ENCODE measurements at places on chromosomes 1 and 21. TPM values are rescaled to one million over a fixed set of nuclear protein-coding genes. Genes with fewer than 3 reads are reported as not detected.

- no peak for DNase-seq
Measured at GRCh38 chr1:41365772-41366454, 4.7 kb downstream of the FOXO6 start.

DNA sequence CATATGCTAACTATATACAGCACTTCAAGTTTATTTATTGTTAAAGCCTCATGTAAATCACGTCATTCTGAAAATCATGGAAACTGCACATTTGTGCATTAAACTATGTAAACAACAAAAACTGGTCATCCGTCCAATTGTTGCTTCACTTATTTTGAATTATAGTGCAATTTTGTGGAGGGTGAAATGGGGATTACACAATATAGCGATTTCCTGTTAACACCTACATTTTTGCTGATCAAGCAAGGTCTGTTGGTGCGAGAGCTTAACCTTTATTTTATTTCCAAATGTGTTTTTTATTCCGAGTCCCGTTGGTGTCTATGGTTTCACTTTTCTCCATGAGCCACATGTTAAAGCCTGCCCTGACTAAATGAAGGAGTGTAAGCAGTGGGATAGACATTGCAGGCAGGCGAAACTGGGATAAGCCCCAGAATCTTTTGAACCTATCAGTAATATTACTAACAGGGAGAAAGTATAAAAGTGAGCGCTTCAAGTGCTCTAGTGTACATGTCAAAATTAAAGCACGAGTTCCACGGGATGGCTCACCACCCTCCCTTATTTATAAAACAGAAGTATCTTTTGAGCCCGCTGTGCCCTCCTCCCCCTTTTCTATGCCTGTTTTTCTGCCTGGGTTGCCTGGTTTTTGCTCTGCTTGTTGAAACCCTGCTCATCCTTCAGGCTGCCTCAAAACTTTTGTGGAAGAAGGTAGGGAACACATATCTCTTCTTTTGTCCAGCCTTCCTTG is 120.7 kb downstream of the NFIA start:
- no peak for DNase-seq

DNA sequence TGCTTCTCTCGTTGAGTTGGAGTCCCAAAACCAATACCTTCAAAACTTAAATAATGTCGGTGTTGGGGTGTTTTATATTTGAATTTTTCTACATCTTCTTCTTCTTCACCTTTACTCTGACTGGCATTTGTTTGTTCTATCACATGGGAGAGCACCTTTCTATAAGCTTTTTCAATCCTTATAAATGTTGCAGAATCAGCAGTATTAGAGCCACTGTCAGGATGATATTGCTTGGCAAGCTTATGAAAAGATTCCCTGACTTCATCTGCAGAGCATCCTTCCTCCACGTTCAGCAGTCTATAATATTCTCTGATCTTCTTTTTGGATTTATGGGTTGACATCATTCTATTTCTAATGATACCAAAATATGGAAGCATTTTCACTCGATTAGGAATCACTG is 2.6 kb downstream of the DNAJC28 start:
- DNase-seq, result no peak

DNA sequence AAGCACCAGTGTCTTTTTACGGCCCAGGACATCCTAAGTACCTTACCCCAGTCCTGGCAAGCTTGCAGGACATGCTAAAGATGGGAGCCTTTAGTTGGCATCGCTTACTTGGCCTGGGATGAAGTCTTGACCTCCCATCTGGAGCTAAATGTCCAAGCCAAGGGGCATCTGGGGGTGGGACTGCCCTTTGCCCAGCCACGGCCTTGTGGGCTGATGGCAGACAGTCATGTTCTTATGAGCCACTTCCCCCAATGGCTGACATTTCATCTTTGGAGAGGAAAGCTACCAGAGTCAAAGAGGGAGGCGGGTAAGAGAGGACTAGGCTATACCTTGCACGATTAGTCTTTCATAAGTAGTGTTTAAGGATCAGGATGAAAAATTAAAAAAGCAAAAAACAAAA is 32.2 kb downstream of the OPTC start:
- no peak for DNase-seq

- no peak for DNase-seq
Measured at GRCh38 chr1:89356658-89357400, 7.0 kb upstream of the GBP6 start.

DNA sequence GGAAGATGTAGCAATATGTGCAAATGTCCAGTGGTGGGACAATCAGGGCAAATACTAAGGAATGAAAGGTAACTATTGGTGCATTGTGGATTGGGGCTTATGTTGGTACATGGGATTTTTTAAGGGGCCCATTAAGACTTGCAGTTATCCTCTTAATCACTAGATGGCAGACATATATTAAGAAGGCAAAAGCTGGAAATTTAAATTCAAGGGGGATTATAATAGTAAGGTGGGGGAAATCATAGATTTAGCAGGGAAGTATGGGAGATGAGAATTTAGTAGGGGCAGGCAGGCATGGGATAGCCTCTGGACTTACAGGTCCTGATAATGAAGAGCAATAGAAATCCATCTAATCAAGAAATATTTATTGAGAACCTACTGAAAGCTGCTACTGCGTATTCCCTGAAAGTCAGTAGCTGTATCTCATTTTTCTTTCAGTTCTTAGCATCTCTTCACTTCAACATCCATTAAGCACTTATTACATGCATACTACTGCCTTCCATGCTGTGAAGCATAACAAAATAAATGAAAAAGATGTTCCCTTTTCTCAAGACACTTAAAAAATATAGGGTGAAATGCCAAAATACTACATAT is 251.8 kb downstream of the CRB1 start:
- no peak for DNase-seq

DNA sequence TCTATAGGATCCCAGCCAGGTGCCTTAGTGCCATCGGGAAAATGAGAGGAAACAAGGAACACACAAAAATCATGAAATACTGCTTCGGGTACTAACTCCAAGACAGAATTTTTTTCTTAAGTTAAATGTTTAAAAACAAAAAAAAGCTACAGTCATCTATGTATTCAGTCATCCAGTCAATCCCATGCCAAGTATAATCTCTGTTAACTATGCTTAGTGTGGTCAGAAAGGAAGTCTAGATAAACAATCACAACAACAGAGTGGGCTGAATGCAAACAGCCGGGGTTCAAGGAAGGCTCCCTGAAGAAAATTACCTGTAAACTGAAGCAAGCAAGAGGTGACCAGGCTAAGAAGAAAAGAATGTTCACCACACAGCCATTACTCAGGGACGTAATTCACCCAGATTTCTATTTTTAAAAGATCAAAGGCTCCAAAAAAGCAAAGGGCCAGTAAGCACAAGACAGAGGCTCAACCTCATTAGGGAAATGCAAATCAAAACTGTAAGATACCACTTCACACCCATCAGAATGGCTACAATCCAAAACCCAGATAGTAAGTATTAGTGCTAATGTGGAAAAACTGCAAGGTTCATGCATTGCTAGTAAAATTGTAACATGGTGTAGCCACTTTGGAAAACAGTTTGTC is 53.0 kb downstream of the RERE start:
- no peak for DNase-seq

DNA sequence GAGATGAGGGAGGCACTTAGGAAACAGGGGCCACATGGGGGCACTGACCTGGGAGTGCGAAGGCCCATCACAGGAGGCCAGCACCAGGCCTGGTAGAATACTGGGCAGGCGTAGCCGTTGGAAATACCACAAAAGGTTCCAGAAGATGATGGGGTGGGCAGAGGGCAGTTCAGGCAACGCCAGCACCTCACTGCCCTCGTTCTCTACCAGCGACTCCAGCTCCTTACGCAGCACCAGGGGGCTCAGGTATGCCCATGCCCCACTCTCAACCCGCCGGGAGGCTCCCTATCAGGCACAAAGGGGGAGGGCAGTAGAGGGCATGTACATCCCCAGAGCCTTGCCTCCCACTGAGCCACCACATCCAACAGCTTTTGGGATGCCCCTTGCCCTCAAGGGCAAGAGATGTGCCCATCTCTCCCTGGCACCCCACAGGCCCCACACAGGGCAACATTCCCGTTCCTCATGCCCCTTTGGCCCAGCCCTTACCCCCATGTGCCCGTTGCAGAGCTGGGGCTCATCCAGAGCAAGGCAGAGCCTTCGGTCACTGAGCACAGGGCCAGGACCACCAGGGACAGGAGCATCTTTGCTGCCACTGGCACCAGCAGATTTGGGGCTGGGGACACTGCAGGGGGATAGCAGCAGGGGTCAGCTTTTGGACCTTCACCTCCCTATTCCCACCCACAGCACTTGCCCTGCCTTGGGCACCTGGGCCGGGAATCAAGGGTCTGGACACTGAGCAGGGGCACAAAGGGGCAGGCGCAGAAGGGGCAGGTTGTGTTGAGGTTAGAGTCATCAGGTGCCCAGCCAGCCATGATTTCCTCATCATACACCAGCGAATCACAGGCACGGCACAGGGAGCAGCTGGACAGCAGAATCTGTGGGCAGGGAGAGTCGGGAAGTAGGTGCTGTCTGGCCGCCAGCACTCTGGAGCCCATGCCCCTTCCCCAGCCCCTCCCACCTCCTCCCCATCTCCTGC is 9.7 kb upstream of the GATAD2B start:
- DNase-seq, result no peak

GRCh38 chr1:236575523-236575922 is 28.8 kb downstream of the HEATR1 start:
- DNase-seq, result no peak

- DNase-seq, result no peak
Measured at GRCh38 chr1:3027611-3028371, 6.5 kb downstream of the ACTRT2 start.

GRCh38 chr1:78536427-78536826 is 45.7 kb downstream of the PTGFR start:
- DNase-seq, result no peak

DNA sequence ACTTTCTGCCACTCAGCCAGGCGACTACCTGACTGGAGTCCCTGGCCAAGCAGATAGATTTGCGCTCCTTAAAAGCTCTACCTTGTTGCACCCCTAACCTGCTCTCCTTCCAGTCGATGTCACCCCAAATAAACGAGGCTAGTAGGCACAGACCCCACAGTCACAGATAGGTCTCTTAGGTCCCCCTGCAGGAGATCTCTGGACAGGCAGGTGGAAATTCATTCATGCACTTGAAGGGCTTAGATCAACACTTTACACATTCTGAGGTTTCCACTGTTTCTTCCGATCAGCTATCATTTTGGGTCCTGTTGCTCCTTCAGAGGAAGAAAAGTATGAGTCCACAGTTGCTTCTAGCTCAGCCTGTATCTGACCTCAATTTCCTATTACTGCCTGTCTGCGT is 272.6 kb upstream of the FMN2 start:
- DNase-seq, result no peak

DNA sequence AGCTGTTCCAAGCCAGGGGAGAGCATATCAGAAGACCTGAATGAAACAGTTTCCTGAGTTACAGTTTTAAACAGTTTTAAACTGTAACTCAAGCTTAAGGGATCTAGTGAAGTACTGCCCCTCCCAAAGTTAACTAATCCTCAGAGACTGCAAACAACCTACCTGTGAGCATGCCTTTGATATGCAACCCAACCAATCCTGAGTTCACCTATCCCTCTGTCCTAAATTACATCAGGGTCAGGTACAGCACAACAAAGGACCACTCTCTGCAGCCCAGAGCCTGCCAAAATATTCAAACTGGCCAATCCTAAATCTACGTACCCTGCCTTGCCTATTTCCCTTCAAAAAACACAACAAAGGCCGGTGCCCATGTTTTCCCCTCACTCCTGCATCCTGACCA is 32.8 kb upstream of the RAVER2 start:
- DNase-seq, result no peak

DNA sequence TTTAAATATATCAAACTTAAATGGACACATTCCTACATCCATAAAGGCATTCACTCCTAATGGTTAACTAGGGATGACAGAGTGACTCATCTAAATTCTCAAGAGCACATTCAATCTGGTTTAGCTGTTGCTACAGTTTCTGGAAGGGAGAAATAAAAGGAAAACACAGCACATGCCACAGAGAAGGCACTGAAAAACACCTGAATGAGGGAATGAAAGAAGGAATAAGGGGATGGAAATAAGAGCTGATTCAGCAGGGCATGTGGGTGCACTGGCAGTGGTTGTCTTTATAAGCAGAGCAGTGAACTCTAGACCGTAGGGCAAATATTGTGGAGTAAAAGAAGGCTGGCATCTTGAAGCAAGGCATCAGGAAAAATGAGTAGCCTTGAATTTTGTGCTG is 79.3 kb downstream of the LHX4 start:
- DNase-seq, result no peak

DNA sequence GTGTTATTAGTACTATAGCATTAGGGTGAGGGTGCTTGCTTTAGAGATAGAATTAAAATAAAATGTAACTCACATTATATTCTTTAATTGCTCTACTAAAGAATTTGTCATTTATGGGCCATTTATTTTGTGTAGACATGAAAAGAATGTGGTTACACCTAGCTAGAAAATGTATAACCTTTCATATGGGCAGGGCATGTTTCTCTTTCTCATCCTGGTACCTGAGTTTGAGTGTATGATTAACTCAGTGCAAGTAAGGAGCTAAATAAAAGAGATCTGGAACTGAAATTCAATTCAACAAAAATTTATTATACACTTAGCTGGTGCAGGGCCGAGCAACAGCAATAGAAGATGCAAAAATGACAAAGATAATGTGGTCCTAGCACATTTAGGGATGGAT is 47.4 kb downstream of the MAP3K7CL start:
- no peak for DNase-seq

The TTC34 gene
- 1.2 TPM for polyA plus RNA-seq

The APP gene
- 807 TPM for polyA plus RNA-seq

The ETNK2 gene
- 22.4 TPM for polyA plus RNA-seq

The OR11L1 gene
- not detected for polyA plus RNA-seq

The ATP1A4 gene
- 0.30 TPM for polyA plus RNA-seq

The MT1HL1 gene
- polyA plus RNA-seq, result not detected

Data from renal pelvis (tissue), 12 donors.